ENCODE measurements at places on chromosomes 5 and 9.

- no peak for DNase-seq
Observed at GRCh38 chr5:74282490-74282889, 358.0 kb downstream of the ENC1 start.

DNA sequence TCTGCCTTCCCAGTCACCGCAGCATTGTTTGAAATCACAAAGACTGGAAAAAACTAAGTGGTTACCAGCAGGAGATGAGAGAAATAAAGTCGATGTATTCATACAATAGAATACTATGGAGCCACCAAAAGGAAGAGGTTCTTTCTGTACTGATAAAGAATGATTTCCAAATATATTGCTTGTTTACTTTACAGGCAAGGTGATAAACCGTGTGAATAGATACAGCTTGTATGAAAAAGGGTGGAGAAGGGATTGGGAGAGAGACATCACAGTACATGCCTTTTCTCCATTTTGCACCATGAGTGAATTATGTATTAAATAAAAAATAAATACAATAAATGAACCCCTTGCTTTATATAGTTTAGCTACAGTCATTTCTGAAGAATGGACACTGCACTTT, 91.7 kb downstream of the RFK start:
- DNase-seq, result no peak

DNA sequence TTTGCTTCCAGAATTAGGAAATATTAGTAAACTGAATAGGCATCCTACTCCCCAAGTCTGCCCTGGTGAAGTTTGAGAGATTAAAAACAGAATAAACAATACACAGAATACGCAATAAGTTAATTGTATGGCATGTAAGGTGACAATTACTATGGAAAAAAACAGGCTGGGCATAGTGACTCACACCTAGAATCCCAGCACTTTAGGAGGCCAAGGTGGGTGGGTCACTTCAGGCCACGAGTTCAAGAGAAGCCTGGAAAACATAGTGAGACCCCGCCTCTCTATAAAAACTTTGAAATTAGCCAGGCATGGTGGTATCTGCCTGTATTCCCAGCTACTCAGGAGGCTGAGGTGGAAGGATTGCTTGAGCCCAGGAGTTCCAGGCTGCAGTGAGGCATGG, 64.2 kb upstream of the SUSD1 start:
- DNase-seq, result no peak

GRCh38 chr5:41445937-41446563, 64.4 kb downstream of the PLCXD3 start:
- DNase-seq, result peak; percentile 34

DNA sequence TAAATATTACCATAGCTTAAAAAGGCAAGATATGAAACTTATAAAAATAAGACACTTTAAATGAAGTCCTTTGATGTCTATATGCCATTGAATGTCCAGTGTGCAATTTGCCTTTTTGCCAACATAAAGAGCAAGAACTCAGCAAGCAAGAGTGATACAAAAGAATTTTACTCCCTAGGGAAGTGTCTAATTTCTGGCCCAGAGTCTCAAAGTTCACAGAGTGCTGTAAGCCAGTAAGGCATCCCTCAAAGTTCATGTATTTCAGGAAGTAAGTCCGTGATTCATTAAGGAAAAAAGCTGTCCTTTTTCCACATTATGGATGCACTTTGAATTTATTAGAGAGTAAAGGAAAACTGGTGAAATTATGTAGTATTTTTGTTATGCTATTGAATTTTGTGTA, 185.2 kb downstream of the CCDC171 start:
- DNase-seq, result no peak

DNA sequence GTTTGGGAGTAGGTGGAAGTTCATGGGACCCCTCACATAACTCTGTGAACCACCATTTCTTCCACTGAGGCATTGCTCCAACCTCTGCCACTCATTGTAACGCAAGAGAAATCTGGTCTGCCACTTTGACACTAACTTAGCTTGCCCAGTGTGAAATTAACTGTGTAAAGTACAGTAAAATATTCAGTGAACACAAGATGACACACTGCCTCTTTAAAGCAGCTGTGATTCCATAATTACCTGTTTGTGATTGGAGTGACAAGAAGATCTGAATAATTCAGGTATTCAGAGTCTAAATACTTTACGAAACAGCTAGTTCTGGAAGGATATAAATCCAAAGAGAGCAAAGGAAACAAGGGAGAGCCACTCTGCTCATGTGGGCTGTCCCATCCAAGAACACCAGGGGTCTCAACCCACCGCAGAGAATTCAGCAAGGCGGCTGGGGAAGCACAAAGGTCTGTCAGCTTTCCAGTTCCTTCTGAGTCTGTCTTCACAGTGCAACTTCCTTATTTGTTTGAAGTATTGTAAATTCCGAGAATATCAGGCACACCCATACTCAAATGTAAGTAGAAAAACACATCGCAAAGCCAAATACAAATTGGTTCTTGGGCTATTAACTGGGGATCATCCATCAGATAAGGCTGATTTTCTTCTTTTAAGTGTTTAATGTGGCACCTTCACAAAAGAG, 86.9 kb downstream of the GNAQ start:
- DNase-seq, result no peak

DNA sequence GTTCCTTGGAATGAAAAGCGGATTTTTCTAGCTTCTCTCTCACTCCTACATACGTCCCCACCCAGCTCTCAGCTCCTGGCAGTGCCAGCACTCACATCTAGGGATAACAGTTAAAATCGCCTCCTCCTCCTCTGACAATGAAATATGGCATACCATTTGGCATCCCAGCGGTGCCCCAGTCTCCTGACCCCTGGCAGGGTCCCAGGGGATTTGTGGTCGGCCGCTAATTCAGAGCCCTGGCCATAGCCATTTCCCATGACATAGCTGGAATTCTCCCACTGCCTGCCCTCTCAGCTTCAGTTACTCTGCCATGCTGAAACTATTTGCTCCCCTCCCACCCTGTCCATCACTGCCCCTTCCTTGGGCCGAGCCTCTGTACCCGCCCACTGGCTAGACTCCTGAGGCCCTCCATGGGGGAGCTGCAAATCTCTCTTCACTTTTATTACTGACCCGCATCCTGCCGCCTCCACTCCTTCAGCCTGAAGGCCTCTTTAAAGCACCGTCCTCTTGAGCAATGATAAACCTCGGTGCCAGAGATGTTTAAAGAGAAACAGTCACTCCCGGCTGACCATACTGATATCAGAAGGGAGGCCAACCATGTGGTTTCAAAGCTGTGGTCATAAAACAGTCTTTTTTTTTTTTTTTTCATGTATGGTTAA, 139.8 kb downstream of the SLIT3 start:
- DNase-seq, result peak; percentile 95

DNA sequence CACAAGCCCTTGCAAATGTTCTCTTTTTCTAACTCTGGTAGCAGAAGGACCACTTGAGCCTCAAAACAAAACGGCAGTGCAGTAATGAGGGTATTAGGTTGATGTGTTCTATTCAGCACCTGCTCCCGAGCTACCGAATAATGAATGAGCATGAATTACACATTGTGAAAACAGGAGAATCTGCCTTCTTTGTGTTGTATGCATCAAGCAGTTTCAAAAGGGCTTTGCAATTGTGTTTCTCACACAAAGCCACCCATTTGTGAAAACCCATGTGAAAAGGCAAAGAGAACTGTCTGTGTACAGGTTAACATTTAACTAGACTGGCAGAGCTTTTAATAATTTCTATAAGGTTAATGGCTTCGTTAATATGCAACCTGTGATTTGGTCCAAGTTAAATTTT, 97.8 kb downstream of the STK32A start:
- no peak for DNase-seq

GRCh38 chr9:24218656-24219055, 327.0 kb downstream of the IZUMO3 start:
- DNase-seq, result no peak

DNA sequence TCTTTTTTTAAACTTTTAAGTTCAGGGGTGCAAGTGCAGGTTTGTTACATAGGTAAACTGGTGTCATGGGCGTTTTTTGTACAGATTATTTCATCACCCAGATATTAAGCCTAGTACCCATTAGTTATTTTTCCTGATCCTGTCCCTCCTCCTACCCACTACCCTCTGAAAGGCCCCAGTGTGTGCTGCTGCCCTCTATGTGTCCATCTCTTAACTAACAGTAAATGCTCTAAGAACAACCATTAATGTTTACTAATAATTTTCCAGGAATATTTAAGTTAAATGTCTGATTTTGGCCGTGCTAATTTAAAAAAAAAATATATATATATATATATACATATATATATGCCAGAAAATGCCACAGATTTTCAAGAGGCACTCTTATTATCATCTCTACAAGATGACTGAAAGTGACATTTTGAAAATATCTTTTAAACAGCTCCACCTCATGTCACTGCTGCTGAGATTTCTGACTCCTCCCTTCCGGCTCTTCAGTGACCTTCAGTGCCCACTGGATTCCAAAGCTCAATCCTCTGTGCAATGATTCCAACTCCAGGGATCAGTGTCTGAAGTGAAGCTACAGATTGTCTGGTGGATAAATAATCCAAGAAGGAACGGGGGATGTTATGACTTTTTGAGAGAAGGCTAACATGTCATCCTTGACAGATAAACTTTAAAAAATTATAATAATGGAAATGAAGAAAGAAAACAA, 46.7 kb upstream of the HNRNPA0 start:
- DNase-seq, result no peak

GRCh38 chr9:92627651-92628050, 42.3 kb downstream of the IPPK start:
- DNase-seq, result no peak

- DNase-seq, result no peak
Observed at GRCh38 chr5:35681911-35682310, 64.2 kb downstream of the SPEF2 start.

DNA sequence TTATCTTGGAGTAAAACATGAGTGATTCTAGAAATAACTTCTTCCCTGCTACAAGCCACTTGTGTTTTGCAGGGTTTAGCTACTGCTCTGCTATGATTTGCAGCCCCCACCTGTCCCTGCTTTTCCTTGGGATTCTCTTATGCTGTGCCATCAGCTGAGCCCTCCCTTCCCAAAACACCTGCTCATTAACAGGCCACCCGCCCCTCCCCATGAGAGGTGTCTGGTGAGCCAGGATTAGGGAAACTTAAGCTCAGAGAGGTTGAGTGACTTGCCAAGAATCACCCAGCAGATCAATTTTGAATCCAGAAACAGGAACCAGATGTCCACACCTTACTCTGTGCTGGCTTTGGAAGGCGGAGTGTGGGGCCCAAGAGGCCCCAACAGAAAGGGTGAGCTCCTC, 111.7 kb upstream of the CXCL14 start:
- no peak for DNase-seq

- no peak for DNase-seq
Observed at GRCh38 chr9:19967216-19967887, 178.5 kb upstream of the SLC24A2 start.

DNA sequence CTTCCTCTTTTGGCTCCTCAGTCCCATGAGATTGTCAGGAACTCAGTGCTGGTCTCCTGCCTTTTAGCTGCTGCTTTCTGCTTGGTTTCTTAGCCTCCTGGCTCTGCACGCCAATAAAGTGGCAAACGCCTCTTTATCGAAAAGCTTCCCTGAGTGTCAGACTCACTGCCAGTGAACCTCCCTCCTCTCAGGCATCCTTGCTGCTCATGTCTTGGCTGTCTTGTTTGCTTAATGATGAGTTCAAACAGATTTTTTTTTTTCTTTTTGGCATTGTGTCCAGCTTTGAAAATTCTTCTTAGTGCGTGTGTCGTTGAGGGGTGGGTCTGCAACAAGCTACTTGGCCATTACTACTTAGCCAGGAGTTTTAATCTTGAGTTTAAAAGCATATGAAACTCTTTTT, 14.9 kb downstream of the RASGRF2 start:
- DNase-seq, result no peak

DNA sequence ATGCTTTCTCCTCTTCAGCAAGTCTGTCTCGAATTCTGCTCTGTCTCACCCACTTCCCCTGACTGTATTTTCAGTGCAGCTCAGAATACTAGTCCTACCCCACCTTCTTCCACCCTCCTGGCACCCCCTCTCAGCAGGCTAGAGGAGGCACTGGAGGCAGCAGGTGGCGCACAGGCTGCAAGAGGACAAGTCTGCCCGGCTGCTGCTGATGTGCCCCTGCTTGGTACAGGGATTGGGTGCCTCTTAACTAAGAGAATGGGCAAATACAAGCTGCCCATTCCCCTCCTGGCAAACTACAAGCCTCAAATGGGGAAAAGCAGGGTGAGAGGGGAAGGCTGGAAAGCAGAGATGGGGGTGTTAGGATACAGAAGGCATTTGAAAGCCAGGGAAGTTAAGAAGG, 5.1 kb downstream of the TLN1 start:
- DNase-seq, result no peak

DNA sequence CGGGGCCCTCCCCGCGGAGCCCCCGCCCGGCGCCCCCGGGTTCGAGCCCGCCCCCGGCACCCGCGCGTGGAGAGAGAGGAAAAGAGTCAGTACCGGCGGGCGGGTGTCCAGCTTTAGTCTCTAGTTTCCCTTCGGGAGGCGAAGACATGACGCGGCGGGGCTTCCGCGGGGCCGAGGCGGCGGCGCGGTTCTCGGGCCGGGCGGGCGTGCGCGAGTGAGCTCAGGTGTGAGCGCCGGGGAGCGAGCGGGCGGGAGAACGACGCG, 181 bp downstream of the DAP start:
- no peak for DNase-seq

DNA sequence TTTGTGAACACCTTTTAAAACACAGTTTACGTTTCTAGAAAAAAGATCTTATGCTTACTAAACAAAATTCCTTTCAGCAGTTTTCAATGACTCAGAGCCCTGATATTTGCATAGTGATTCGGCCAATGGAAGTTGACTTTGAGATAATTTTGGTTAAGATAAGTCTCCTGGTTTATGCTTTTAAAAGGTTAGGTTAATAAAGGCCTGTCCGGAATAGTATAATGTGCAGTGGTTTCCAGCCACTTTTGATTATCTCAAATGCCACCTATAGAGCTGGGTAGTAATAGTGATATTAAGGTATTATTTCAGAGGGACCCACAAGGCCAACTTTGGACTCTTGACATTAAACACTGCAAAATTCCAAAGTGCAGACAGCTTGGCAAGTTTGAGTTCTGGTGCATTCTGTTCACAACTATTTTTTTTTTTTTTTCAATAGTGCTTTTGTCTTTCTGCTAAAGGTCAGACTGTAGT, 86.1 kb downstream of the F2RL2 start:
- no peak for DNase-seq

GRCh38 chr9:74570879-74571512, 73.9 kb downstream of the RORB start:
- no peak for DNase-seq

GRCh38 chr5:158999339-158999738, 100.4 kb downstream of the EBF1 start:
- DNase-seq, result no peak

GRCh38 chr9:114954956-114955582, 24.7 kb upstream of the TNFSF8 start:
- DNase-seq, result no peak

DNA sequence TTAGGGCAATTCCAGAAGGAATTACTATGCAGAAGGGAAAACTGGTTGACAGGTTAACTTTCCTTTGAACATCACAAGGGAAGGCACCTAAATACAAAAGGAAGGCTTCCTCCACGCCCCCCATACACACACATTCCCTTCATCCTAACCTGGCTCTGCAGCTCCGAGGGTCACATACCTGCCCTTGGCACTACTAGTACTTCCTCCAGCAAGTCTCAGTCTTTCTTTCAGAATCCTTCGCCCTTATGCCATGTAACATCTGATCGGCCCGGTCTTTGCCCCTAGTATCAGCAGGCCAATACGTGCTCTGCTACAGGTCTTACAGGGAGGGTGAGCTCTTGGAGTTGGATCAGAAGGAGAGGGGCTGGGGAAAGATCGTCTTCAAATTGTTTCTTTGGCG, 1.6 kb upstream of the MARCHF6 start:
- no peak for DNase-seq

Data from AG09319 (cell line).